A673 (cell line): ENCODE measurements at places on chromosomes 2 and 18.
A peak's percentile ranks its signal among the peaks of the same experiment; 100 is the strongest.

GRCh38 chr18:75218065-75218923 is 7.7 kb downstream of the TSHZ1 start:
- DNase-seq: no peak

DNA sequence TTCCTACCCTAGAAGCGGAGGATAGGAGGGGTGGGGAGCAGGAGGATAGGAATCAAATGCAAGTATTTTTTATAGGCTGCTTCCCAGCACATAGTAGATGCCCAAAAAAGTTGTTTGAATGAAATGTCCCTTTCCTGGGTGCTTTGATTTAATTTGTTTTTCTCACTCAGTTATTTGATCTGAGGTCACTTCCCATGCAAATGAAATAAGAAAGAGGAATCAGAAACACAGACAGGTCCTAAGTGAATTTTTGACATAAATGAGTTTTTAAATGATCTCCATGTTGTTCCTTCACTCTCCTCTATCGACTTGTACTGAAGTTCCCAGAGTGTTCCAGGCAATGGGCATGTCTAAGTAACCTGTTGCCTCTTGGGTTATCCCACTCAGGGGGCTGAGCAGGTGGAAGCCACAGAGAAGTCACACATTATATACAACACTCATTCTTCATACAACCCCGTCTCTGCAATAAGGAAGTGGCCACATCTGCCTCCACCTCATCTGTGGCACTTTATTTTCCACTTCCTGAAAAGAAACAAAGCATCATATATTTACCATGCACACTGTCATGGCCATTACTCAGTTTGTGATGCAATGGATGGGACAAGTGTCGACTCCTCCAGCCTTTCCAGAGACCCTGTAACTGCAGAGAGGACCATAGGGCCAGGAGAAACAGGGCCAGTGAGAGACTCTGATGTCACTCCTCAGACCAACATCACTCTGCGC is 81.9 kb upstream of the ZNF397 start:
- no peak for DNase-seq

- DNase-seq: no peak
These were observed 233.9 kb downstream of the SATB2 start for GRCh38 chr2:199223791-199224190.

GRCh38 chr2:40097691-40098385 is 318.8 kb upstream of the THUMPD2 start:
- no peak for DNase-seq

- peak; percentile 59 for DNase-seq
These were observed 68.0 kb downstream of the RBMS1 start for GRCh38 chr2:160425434-160426151.

GRCh38 chr18:39523281-39523680 is 1957.7 kb upstream of the CELF4 start:
- DNase-seq: no peak
